ENCODE measurements at places on chromosomes 6 and 20.

- DNase-seq, result no peak
Measured at GRCh38 chr20:57707320-57707719, 2.5 kb downstream of the PMEPA1 start.

- peak; percentile 97 for DNase-seq
Measured at GRCh38 chr6:37048851-37049757, 43.6 kb downstream of the FGD2 start.

GRCh38 chr6:87183687-87184086 lies 28.3 kb downstream of the ZNF292 start:
- DNase-seq, result no peak

DNA sequence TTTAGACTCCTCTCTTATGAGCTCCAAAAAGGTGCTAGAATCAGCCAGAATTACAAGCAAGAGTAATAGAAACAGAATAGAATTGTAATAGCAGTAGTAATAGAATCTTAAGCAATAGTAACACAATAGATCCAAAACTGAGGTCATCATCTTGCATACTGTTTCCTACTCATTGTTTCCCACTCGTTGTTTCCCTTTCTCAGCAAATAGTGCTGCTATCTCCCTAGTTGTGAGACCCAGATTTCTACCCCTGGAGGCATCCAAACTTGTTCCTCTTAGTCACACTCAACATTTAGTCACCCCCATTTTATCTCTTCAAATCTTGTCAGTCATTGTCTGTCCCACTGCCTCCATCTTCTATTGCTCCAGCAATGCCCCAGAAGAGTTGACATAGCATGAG lies 356.9 kb upstream of the MARCKS start:
- peak; percentile 74 for DNase-seq

- no peak for DNase-seq
Measured at GRCh38 chr6:412146-412886, 20.8 kb downstream of the IRF4 start.

DNA sequence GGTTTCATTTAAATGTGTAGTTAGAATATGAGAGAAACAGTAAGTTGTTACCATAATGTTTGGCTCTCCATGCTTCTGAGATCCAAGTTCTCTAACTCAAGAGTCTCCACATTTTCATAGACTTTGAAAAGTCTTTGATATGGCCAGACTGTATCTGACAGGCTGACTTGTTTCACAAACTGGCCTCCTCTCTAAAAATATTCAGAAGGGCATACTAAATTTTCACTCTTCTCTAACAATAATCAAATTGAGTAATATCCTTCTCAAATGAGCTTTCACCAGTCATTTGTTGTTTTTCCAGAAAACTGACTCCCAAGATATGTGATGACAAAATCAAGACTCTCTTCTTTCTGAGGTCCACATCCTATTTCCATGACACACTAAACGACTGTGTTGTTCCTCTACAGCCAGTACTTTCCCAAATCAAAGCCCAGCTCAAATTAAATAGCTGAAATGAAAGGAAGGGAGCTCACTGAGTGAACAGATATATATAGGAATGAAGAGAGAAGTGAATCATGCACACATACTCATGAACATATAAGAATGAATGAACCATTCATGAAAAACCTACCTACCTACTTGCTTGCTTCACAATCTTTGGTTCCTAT lies 15.1 kb downstream of the HIVEP2 start:
- peak; percentile 39 for DNase-seq

- peak; percentile 38 for DNase-seq
Measured at GRCh38 chr6:166627875-166628801, 1.1 kb upstream of the RPS6KA2 start.

DNA sequence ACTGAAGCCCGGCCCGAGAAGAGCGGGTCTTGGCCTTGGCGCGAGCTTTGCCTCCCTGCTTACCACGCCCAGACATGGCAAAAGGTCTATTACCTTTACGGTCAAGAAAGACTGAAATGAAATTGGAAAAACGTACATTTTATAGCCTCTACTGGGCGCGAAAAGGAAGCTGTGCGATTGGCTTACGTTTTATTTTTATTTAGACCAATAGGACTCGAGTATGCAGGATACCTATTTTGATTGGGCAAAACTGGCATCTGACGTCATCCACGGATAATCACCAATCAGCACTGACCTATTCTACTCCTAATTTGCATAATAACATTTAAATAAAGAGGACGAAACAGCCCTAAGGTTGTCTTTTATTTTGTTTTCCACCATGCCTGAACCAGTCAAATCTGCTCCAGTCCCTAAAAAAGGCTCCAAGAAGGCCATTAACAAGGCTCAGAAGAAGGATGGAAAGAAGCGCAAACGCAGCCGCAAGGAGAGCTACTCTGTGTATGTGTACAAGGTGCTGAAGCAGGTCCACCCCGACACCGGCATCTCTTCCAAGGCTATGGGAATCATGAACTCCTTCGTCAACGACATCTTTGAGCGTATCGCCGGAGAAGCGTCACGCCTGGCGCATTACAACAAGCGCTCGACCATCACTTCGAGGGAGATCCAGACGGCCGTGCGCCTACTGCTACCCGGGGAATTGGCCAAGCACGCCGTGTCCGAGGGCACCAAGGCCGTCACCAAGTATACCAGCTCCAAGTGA lies 97.4 kb downstream of the OR2B2 start:
- peak; percentile 88 for DNase-seq

GRCh38 chr6:98833307-98834059 lies 891 bp upstream of the POU3F2 start:
- no peak for DNase-seq

DNA sequence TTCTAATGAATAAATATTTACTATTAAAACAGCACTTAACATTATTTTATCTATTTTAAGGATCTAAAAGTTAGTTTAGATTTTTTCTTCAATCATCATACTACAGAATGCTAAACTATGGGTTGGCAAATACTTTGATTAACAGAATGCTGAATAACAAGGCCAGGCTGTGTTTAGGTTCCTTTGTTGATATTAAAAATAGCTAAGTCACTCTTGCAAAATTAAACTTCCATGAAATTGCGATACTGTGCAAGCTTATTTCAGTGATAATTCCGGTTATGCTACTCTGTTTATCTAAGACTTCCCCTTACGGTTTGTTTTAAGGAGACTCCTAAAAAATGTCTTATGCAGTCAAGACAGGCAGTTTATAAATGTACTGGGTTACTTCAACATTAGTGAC lies 2.8 kb downstream of the RNF24 start:
- DNase-seq, result peak; percentile 88
